ENCODE measurements at places on chromosomes 2 and 18.

GRCh38 chr18:48656582-48656981 lies 117.8 kb downstream of the CTIF start:
- DNase-seq: no peak

DNA sequence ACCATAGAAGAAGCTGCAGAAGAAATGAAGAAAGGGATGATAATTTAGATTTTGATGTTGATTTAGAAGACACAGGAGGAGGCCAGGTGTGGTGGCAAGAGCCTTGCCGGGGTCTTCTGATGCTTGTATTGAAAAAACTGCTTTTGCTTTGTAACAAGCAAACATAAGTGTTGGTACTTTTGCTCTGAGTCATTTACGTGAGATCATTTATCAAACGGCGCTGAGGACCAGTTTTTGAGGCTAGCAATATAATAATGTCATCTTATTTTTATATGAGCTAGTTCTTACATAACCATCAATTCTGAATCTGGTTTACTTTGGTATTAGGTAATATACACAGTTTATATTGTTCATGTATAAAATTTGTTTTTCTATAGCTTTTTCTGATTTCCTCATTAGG lies 30.6 kb downstream of the SPTBN1 start:
- no peak for DNase-seq

DNA sequence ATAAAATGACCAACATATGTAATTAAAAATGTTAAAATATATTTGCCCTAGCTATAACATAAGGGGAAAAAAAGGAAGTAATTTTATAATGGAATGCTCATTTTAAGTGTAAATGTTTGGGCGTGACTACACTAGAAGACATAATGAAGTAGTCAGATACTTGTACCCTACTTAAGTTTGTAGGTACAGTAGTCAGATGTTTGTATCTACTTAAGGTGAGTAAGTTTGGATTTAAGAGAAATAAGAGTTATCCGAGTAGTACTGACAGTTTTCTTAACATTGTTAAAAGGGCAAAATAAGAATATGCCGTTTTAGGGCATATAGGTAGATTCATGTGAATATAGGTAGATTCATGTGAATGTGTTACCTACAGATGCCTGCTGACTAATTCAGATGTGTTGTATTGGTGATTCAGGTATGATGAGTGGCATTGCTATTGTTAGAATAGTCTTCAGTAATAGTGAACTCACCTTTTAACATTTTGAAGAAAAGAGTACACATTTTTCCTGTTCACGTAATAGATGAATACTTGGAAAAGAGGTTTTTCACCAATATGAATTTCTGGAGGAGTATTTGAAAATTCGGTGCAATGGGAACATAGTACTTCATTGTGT lies 14.9 kb downstream of the VAPA start:
- no peak for DNase-seq

GRCh38 chr2:148299616-148300015 lies 278.7 kb downstream of the MBD5 start:
- DNase-seq: no peak

DNA sequence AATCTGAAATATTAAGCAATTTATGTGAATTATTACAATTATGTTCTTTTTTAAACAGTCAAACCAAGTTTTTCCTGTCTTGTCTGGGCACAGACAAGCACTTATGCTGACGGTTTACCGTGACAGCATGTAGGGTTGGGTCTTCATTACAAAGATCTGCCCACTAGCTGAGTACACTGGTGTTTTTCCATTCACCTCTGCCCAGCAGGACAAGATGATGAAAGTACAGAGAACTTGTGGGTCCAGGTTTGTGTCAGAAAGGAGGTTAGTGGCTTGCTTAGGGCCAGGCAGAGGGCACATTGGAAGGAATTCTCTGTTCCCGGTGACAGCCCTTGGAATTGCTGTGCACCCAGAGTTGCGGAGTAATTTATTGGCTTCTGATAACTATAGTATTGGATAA lies 14.0 kb downstream of the NABP1 start:
- DNase-seq: no peak

DNA sequence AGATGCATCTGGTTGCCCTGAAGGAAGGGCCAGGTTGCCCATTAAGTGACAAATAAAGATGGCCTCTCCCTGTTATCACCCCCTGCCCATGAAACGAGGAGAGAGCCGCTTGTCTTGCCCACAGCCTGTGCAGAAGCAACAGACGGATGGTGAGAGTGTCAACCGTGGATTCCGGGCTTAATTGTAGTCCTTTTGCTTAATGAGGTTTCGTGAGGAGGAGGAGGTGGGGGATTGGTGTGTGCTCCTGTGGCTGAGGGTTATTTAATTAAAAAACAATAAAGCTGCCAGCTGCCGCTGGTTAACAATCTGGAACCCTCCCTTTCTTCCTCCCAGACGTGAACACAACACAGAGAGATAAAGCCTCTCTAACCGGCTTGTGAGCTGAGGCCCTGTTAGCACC lies 188.0 kb upstream of the PARD3B start:
- no peak for DNase-seq

DNA sequence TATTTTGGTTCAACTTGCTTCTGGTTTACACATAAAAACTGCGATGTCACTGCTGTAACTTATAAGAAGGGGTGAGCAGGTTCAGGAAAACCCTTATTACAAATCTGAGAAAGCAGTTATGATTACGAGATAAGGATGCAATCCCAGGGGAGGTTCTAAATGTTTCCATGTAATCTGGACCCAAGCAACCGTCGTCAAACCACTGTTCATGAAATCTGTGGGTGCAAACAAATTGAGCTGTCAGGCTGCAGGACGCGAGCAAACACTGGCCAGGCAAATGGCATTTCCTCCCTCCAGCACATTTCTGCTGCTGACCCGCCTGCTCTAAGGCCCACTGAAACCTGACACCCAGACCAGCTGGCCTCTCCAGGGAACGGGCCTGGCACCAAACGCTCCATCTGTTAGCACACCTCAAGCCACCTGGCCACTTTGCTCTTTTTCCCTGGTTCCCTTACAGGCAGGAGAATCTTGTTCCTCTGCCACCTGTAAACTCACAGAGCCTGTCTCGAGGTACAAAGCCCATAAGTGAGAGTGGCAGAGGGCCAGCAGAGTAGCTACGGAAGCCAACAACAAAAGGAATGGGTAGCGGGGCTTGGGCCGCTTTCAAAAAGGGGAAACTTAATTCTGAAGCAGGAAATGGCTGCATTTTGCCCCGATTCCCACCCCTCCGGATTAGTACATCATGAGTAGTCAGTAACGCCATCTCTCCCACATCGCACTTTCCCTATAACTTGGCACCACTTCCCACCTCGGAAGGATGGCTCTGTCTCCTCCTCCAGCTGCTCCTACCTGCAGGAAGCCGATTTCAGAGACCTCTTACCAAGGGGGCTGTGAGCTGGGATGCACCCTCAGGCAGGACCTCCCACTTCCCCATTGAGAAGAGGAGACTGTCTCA lies 26.5 kb downstream of the CRACDL start:
- DNase-seq: no peak

- DNase-seq: no peak
Measured at GRCh38 chr2:126637386-126637785, 18.6 kb upstream of the GYPC start.
